ENCODE measurements at places on chromosomes 5 and 9. TPM values are rescaled to one million over a fixed set of nuclear protein-coding genes. Genes with fewer than 3 reads are reported as not detected.

The SHB gene
- total RNA-seq, result 23.8 TPM

GRCh38 chr5:64688391-64688790 is 1.9 kb upstream of the SHISAL2B start:
- H3K4me3 ChIP-seq, result no peak overlapping the region
- H3K36me3 ChIP-seq, result no peaks in the 10 kb centered on the region
- peaks cover 58% of the 10 kb centered on the region for H3K27me3 ChIP-seq
- H3K4me1 ChIP-seq, result peaks cover 10% of the 10 kb centered on the region
- DNase-seq, result no peak
- no peak overlapping the region for H3K27ac ChIP-seq

- no peak for DNase-seq
- H3K4me3 ChIP-seq, result no peak overlapping the region
- no peaks in the 10 kb centered on the region for H3K36me3 ChIP-seq
- peaks cover 44% of the 10 kb centered on the region for H3K4me1 ChIP-seq
- H3K27me3 ChIP-seq, result no peaks in the 10 kb centered on the region
- H3K27ac ChIP-seq, result no peak overlapping the region
Observed at GRCh38 chr9:20358207-20358606, 264.1 kb downstream of the MLLT3 start.

The MEF2C gene
- 25.4 TPM for total RNA-seq

DNA sequence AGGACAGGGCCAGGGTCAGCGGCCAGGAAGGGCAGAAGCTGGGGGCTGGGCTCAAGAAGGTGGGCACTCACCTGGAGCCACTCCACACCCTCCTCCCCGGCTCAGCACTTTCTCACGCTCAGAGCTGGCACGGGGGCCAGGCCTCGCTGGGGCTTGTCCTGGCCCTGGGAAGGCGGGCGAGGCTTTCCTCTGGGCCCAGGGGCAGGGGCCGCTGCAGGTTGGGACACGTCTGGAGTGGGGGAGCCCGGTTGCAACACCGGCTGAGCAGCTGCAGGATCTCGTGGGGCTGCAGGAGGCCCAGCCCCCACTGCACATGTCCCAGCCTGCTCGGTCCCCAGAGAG is 38.9 kb upstream of the EGFL7 start:
- DNase-seq, result no peak
- no peak overlapping the region for H3K27ac ChIP-seq
- H3K27me3 ChIP-seq, result no peaks in the 10 kb centered on the region

GRCh38 chr5:114335391-114335790 is 26.5 kb upstream of the KCNN2 start:
- H3K27ac ChIP-seq, result peak overlapping the region; percentile 74
- DNase-seq, result no peak
- H3K4me3 ChIP-seq, result no peak overlapping the region
- H3K36me3 ChIP-seq, result peaks cover 1% of the 10 kb centered on the region
- peaks cover 13% of the 10 kb centered on the region for H3K4me1 ChIP-seq

The CD180 gene
- not detected for total RNA-seq

- H3K27ac ChIP-seq, result no peak overlapping the region
- no peak overlapping the region for H3K4me3 ChIP-seq
- no peak for DNase-seq
- no peaks in the 10 kb centered on the region for H3K27me3 ChIP-seq
- no peaks in the 10 kb centered on the region for H3K4me1 ChIP-seq
- H3K36me3 ChIP-seq, result no peaks in the 10 kb centered on the region
Observed at GRCh38 chr5:13027874-13028273, 916.6 kb downstream of the DNAH5 start.

- peaks cover 11% of the 10 kb centered on the region for H3K4me1 ChIP-seq
- no peak for DNase-seq
- H3K36me3 ChIP-seq, result peaks cover 9% of the 10 kb centered on the region
- H3K27ac ChIP-seq, result no peak overlapping the region
Observed at GRCh38 chr5:82594097-82594496, 315.9 kb upstream of the RPS23 start.

The DAB2IP gene
- 36.6 TPM for total RNA-seq

Data from chondrocyte (in vitro differentiated cells).